Activated T-helper 2 cell treated with anti-CD3 and anti-CD28 coated beads, Interferon-gamma antibody, Interleukin-2, Interleukin-4, amounts not matched to agents 10 μg/mL and 5 μg/mL and 100 μg/mL, durations not matched to agents 14 hours and 24 hours and 36 hours (primary cell): ENCODE measurements at places on chromosomes 7 and 10.

DNA sequence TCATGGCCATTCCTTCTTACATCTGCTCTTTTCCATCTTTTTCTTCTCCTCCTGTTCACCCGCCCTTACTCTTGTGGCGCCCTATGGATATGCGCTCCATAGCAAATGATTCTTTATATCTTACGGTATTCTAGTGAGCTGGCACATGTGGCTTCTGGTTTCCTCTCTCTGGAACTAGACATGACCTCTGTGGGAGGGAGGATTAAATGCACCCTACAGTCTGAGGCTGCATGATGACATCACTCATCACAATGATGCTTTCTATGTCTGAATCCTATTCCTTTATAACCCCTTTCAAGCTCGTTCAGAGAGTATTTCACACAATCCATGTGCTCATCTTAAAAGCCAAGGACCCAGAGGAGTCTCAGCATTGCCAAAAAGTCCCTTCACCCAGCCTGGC lies 153.3 kb downstream of the EGFR start:
- no peak for DNase-seq

DNA sequence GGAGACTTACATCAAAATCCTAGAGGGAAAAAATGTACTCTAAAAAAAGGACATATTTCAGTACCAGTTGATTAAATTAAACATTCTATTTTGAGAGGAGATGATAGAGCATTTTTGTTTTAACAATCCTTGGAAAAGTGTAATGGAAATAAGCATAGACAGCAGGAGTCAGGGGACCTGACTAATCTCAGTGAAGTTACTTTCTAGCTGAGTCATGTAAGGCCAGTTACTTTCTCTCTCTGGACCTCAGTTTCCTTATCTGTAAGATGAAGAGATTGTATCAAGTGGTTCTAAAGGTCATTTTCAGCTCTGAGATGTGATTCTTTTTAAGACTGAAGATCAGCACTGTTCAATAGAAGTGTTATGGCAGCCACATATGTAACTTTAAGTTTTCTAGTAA lies 44.1 kb downstream of the VTI1A start:
- DNase-seq: no peak

GRCh38 chr10:52635651-52636050 lies 136.9 kb downstream of the MBL2 start:
- DNase-seq: no peak

DNA sequence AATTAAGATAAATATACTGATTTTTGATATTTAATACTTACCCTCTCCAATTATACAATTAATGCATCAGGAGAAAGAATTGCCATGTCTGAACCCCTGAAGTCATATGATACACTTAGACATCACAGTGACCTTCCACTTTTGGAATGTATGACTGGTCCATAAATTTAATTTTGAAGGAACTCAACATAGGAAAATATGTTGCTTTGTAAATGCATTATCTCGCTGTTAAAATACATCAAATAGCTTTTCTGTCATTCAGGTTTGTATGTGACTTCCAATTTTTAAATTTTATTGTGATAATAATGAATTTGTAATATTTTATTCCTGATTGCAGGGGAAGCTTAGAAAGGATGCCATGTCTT lies 631.9 kb upstream of the ANKRD30A start:
- DNase-seq: no peak

DNA sequence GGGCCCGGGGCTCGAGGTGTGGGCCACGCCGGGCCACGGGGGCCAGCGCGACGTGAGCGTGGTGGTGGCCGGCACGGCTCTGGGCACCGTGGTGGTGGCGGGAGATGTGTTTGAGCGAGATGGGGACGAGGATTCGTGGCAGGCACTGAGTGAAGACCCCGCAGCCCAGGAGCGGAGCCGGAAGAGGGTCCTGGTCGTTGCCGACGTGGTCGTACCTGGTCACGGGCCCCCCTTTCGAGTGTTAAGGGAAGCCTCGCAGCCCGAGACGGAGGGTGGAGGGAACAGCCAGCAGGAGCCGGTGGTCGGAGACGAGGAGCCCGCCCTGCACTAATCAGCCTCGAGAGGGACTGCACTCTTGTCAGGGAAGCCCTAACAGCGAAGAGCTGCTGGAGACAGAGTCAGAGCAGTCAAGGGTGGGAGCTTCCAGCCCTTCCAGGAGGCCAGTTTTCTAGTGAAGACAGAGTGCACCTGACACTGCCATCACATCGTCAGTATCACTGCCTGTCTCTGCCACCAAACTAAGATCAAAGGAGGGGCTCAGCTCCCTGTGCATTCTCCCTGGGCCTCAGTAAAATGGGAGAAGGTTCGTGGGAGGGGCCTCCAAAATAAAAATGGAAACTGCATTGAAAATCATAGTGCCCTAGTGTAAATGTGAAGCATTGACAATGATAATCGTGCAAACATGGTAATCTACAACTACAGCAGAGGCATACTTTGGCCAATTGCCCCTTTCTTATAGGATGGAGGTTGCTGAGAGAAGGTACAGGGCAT lies 1.3 kb downstream of the MBLAC1 start:
- no peak for DNase-seq

DNA sequence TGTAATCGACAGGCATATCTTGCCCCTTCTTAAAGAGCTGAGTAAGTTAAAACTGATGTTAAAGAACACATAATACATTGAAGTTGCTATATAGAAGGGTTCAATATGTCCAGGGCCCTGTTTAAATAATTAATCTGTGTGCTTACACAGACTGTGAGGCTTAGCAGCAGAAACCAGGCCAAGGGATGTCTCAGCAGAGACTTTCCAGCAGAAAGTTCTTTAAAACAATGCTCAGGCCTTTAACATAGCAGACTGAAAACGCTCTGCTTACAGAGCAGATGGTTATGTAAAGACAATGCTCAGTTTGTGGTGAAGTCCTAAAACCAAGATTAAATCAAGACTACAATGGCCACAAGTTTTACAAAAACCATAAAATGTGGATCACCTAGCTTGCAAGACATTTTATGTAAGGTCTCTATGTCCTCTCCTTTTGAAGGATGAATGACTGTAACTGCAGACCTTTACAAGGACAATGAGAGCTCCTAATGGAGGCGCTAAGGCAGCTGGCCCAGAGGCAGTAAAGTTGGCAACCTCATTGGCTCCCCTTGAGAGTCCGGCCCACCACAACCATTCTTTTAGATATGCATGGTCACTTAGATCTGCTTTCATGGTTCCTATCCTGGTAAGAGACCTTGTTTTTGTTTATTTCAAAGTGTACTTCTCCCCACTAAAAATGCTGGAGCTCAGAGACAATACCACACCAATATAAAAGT lies 56.3 kb downstream of the FZD1 start:
- no peak for DNase-seq

- DNase-seq: no peak
Measured at GRCh38 chr10:98950106-98950505, 285.5 kb downstream of the HPSE2 start.

DNA sequence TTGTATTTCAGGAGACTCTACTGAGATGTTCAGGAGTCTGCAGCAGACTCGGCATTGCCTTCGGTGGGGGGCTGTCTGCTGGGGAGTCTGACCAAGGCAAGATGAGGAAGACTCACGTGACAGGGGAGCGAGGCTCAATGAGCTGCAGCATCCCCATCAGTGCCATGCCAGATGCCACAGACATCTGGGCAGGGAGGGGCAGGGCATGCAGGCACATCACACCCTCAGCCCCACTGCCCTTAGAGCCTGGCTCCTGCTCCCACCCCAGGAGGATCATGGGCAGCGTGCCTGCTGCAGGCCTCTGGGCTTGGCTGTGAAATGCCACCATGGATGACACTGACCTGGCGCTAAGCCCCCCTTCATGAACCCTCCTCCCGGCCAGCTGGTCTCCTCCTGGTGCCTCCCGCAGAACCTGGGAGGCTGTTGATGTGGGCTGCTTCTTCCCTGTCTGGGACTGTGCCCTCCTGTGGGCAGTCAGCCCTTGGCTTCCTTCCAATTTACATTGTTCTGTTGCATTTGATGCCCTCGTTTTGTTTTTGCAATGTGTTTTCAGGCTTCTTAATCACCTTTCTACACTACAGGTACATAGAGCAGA lies 235.0 kb downstream of the PAXIP1 start:
- no peak for DNase-seq

DNA sequence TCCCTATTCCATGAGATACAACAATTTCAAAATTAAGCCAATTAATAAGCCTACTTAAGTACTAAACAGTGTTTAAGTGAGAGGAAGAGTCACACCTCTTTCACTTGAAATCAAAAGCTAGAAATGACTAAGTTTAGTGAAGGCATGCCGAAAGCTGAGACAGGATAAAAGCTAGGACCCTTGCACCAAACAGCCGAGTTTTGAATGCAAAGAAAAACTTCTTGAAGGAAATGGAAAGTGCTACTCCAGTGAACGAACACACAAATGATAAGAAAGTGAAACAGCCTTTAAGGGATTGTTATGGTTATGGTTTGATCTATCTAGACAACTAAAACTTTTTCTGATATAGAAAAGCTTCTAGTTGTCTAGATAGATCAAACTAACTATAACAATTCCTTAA lies 135.4 kb upstream of the KMT2E start:
- no peak for DNase-seq

- DNase-seq: no peak
Measured at GRCh38 chr10:28676326-28676967, 874 bp upstream of the BAMBI start.

DNA sequence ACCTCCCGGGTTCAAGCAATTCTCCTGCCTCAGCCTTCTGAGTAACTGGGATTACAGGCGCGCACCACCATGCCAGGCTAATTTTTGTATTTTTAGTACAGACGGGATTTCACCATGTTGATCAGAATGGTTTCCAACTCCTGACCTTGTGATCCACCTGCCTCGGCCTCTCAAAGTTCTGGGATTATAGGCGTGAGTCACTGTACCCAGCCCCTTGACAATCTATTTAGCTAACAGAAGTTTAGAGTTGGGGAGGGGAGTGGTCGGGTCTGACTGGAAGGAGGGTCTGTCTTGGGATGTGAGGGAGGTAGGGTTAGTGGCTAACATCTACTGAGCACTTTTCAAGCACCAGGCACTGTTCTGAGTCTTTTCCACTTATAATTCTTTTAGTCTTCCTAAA lies 27.0 kb upstream of the ZCCHC24 start:
- DNase-seq: no peak

- DNase-seq: no peak
Measured at GRCh38 chr7:98852826-98853225, 17.0 kb downstream of the TMEM130 start.

- no peak for DNase-seq
Measured at GRCh38 chr10:788796-789748, 99.6 kb upstream of the DIP2C start.

DNA sequence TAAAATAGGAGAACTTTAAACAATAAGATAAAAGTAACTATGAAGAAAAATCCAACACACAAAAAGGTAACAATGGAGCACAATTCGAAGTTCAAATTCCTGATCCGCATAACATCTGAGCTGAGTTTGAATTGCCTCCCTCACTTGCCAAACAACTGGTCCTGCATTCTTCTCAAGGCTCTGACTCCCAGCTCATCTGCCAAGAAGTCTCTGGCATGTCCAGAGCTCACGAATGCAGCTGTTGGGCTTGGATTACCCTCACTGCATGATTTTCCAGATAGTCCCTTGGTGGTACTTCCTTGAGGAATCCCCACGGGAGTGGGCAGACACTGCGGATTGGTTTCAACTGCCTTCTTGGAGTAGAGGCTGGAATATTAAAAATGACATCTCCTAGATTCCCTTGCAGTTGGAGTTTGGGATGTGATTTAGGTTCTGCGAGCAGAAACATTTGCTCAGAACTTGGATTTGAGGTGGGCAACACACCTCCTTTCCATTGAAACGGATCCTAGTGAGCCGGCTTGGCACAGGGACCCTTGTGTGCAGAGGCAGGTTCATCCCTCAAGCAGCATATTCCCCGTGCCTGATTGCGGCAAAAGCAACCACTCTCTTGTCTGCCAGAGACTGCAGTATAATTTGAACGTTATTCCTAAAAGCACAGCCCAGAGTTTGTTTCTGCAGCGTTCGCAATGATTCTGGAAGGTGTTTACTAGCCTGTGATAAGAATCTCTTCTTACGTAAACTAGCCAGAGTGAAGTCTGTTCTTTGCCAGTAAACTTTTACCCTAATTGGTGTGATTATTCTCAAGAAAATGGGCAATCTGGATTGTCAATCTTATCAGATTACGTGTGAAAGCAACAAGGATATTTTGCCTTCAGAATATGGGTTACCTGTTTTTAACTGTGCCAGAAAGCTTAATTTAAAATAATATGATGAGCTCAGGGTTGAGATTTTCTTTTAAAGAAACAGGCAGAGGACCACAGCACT lies 23.4 kb upstream of the PRKCQ start:
- no peak for DNase-seq

DNA sequence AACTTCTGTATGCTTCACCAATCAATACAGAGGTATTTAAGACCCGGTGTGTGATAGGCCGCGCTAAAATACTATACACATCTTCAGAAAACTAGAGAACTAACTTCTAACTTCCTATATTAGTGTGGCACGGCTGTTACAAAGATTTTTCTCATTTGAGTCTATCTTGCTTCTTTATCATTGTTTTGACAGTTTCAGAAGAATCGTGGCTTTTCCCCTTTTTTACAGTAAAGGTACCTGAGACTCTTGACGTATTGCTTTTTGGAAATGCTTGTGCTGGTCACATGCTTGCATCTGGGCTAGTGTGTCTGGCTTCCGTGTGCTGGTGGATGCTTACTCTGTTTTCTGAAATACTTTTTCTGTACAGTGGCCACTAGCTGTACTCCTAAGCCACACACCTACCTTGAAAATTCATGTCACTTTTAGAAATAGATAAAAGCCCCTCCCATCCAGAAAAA lies 12.7 kb downstream of the IKZF1 start:
- DNase-seq: peak; percentile 52

- peak; percentile 29 for DNase-seq
Measured at GRCh38 chr10:67790534-67791408, 47.2 kb downstream of the DNAJC12 start.

DNA sequence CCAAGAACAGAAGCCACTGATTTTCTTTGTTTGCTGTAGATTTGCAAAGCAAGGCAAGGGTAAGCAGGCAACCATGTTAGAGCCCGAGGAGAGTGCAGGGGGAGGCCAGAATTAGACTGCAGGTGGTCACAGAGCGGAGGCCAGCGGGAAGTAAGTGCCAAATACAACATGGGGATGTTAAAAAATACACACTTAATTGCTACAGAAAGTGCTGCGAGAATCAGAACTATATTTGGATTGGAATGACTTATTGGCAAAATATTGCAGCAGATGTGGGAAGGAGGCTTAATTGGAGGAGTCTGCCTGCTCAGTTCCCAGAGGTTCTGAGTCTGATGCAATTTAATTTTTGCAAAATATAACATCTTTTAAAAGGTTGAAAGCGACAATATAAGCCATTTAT lies 49.7 kb upstream of the ADCY1 start:
- no peak for DNase-seq

GRCh38 chr7:138658889-138659288 lies 42.3 kb downstream of the SVOPL start:
- no peak for DNase-seq

DNA sequence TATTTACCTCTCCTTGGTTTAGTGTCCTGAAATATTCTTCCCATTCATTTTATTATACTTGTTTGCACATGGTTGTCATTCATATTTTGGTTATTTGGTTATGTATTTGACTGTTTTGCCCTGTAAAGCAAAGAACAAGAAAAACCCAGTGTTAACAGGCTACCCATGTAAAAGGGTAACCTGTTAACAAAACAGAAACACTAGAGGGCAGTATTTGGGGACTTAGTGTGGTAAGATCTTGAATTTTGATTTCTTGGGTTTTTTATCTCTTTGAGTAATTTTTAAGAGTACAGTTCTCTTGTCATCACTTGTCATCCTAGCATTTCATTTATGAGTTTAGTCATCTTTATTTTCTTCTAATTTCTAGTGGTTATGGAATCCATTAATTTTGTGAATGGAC lies 51.3 kb downstream of the POLL start:
- DNase-seq: no peak
